MM.1S (cell line): ENCODE measurements at places on chromosomes 13 and 19.
A peak's percentile ranks its signal among the peaks of the same experiment; 100 is the strongest.

DNA sequence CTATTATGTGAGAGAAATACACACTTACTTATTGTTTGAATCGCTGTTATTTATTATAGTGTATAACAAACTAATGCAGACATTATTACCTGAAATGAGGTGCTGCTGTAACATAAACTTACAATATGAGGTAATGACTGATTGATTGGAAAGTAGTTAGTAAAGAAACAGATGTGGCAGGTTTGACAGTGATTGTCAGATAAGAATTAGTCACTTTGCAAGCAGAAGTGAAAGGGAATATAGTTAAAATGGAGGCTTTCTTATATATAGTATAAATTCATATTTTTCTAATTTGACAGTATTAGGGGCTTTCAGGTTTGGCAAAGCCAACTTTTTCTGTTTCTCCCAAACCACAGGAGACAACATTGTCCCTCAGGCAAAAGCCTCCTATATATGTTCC is 20.6 kb downstream of the MIR17HG start:
- no peak for DNase-seq

- DNase-seq = no peak
Measured at GRCh38 chr13:99585609-99586008, 84.3 kb downstream of the TM9SF2 start.

- DNase-seq = peak; percentile 77
Measured at GRCh38 chr13:93227878-93228642, 1.5 kb downstream of the GPC6 start.

- no peak for DNase-seq
Measured at GRCh38 chr19:15129856-15130585, 22.8 kb downstream of the SYDE1 start.

DNA sequence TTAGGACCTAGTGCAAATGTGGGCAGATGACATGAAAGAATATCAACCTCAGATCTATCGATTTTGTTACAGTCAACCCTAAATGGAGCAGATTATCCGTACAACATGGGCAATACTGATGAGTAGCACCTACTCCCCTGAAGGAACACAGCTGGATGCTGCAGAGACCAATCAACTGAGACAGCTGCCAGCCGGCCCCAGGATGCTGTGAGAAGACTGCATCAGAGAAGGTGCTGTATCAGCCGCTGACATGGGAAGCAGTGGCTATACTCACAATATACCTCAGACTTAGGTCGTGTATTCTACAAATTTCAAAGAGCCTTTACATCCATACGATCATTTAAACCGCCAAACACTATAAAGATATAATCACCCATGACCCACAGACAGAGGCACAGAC is 95.9 kb upstream of the FNDC3A start:
- DNase-seq = no peak

DNA sequence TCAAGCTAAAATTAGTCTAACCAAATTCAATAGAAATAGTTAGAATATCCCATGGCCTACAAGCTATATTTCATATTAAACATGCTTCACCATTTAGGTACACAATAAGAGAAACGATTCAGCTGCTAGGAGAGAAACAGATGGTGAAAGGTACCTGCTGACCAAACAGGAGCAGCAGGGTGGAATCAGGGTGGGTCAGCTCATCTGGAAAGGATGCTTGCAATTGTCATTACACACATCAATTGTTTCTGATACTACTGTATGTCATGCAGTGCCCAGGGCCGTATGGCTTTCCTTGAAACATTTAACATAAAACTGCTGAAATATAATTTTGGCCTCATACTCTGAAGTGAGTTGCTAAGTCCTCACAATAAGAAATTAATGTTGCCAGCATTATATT is 776.0 kb downstream of the DACH1 start:
- no peak for DNase-seq

- no peak for DNase-seq
Measured at GRCh38 chr13:109730812-109731335, 55.5 kb downstream of the IRS2 start.

DNA sequence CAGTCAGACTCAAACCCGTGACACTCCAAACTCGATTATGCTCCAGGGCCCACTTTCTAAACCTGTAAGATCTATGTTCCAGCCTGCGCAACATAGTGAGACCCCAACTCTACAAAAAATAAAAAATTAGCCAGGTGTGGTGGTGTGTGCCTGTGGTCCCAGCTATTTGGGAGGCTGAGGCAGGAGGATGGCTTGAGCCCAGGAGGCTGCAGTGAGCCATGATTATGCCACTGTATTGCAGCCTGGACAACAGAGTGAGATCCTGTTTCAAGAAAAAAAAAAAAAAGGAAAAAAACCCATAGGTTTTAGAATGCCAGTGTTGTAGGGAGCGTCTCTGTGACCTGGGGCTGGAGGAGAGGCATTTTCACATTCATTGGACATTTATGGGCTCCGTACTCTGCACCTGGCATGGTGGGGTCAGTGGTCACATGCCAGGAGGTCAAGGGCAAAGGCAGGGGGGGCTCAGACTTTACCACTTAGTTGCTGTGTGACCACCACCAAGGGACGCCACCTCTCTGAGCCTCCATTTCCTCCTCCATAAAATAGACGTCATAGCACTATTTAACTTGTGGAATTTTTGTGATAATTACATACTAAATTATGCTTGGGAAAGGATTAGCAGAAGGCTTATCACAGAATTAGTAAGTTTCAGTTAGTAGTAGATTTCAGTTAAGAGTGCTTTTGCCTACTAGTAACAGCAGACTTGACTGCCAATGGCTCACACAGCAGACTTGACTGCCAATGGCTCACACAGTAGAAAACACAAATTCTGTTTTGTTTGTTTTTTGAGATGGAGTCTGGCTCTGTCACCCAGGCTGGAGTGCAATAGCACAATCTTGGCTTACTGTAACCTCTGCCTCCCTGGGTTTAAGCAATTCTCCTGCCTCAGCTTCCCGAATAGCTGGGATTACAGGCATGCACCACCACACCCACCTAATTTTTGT is 5.9 kb downstream of the SELENOV start:
- no peak for DNase-seq

- peak; percentile 29 for DNase-seq
Measured at GRCh38 chr13:19622193-19622592, 11.3 kb upstream of the MPHOSPH8 start.

- no peak for DNase-seq
Measured at GRCh38 chr19:38805180-38805579, 7.6 kb downstream of the LGALS4 start.

- no peak for DNase-seq
Measured at GRCh38 chr13:40456397-40456953, 210.0 kb downstream of the FOXO1 start.

- DNase-seq = peak; percentile 31
Measured at GRCh38 chr19:56071151-56071550, 49.9 kb downstream of the ZNF787 start.

- no peak for DNase-seq
Measured at GRCh38 chr13:97809576-97809975, 143.9 kb upstream of the IPO5 start.

DNA sequence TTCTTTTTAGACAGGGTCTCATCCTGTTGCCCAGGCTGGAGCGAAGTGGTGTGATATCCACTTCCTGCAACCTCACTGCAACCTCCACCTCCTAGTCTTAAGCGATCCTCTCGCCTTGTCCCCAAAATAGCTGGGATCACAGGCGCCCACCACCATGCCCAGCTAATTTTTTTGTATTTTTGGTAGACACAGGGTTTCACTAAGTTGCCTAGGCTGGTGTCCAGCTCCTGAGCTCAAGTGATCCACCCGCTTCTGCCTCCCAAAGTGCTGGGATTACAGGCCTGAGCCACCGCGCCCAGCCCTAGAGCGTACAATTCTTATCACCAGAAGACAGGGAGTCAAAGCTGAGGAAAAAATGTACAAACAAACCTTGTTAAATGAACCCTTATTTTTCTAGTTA is 4.5 kb upstream of the ELOF1 start:
- no peak for DNase-seq

GRCh38 chr13:109955598-109955997 is 169.2 kb upstream of the IRS2 start:
- DNase-seq = no peak

- DNase-seq = no peak
Measured at GRCh38 chr19:6733338-6734095, 3.9 kb downstream of the GPR108 start.
